ENCODE measurements at places on chromosomes 7 and 10. TPM values are rescaled to one million over a fixed set of nuclear protein-coding genes. Genes with fewer than 3 reads are reported as not detected.

PLEKHS1 gene
- not detected for total RNA-seq

INA gene
- total RNA-seq, result 26.6 TPM

GJD4 gene
- not detected for total RNA-seq

PRRT4 gene
- total RNA-seq, result not detected

SMIM30 gene
- total RNA-seq, result 65.4 TPM

PRPF18 gene
- total RNA-seq, result 32.5 TPM

AUTS2 gene
- 0.06 TPM for total RNA-seq

UCMA gene
- not detected for total RNA-seq

TDRD1 gene
- total RNA-seq, result not detected

CYP2E1 gene
- not detected for total RNA-seq

ANXA8 gene
- total RNA-seq, result not detected

OR2A7 gene
- total RNA-seq, result not detected

ACBD5 gene
- 17.6 TPM for total RNA-seq

CYP2C19 gene
- total RNA-seq, result not detected

AGAP6 gene
- total RNA-seq, result 1.3 TPM

HBP1 gene
- 47.8 TPM for total RNA-seq

WEE2 gene
- not detected for total RNA-seq

TMEM213 gene
- total RNA-seq, result not detected

HMX3 gene
- total RNA-seq, result not detected

CPN1 gene
- total RNA-seq, result not detected

SHTN1 gene
- total RNA-seq, result 0.62 TPM

PLAC9 gene
- not detected for total RNA-seq

FFAR4 gene
- not detected for total RNA-seq

PILRB gene
- 21.5 TPM for total RNA-seq

RTKN2 gene
- 3.1 TPM for total RNA-seq

BMPER gene
- not detected for total RNA-seq

ATP6V0A4 gene
- not detected for total RNA-seq

OPALIN gene
- not detected for total RNA-seq

NKX1-2 gene
- total RNA-seq, result 0.06 TPM

ZNF736 gene
- total RNA-seq, result 0.81 TPM

OR2A42 gene
- not detected for total RNA-seq

POP7 gene
- total RNA-seq, result 136 TPM

GPR22 gene
- not detected for total RNA-seq

TUBAL3 gene
- total RNA-seq, result not detected

SUGCT gene
- total RNA-seq, result 17.0 TPM

DGKI gene
- 0.06 TPM for total RNA-seq

MMRN2 gene
- total RNA-seq, result 9.7 TPM

SPDYE1 gene
- not detected for total RNA-seq

EGR2 gene
- not detected for total RNA-seq

TBX20 gene
- not detected for total RNA-seq

LFNG gene
- 5.6 TPM for total RNA-seq

GNAT3 gene
- not detected for total RNA-seq

TRA2A gene
- 10.3 TPM for total RNA-seq

LEP gene
- total RNA-seq, result not detected

VAX1 gene
- total RNA-seq, result not detected

SPDYE2B gene
- total RNA-seq, result not detected

THNSL1 gene
- total RNA-seq, result 6.4 TPM

OR2A14 gene
- not detected for total RNA-seq

ANXA11 gene
- 99.7 TPM for total RNA-seq

KLLN gene
- not detected for total RNA-seq
